ENCODE measurements at places on chromosomes 5 and 9.

GRCh38 chr9:68747043-68747533 lies 42.0 kb downstream of the PIP5K1B start:
- no peak for DNase-seq

- DNase-seq = no peak
Measured at GRCh38 chr9:136996361-136997292, at the start of gene CLIC3. Gene CLIC3 (minus strand): TSS chr9:136996568. CDS start chr9:136996543, 25 bp downstream.

DNA sequence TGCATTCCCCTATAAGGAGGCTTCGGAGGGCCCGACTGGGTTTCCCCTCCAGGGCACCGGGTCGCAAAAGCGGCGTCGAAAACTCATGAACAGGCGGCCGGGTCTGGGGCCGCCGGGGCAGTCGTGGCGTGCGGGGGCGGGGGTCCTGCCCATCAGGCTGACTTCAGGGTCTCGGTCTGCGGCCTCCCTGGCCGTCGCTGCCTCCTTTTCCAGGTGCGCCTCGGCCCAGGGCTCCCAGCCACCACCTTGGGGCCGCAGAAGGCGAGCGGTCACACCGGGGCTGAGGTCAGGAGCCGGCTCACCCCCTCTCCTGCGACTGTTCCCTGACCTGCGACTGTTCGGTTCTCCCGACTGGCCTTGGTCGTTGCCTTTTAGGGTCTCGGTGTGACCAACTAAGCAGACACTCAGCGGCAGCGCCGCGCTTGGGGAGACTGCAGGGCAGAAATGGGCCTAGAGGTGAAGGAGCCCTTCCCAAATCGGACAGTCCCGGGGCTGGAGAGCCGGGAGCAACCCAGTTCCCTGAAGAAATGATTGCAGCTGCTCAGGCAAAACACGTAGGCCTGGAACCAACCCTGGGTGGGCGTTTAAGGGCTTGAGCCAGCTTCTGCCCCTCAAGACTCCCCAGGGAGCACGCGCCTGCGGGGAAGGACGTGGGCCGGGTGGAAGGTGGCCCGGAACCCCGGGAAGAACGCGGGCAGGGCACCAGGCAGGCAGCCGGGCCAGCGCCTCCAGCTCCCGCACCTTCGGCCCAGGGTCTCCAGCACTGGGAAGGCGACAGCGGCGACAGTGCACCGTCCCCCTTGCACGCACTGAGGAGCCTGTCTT lies 11.2 kb downstream of the IRX2 start:
- DNase-seq = no peak

- DNase-seq = no peak
Measured at GRCh38 chr5:100464418-100464817, 70.8 kb upstream of the FAM174A start.

GRCh38 chr5:140502834-140503233 lies 44.6 kb upstream of the EIF4EBP3 start:
- DNase-seq = no peak

DNA sequence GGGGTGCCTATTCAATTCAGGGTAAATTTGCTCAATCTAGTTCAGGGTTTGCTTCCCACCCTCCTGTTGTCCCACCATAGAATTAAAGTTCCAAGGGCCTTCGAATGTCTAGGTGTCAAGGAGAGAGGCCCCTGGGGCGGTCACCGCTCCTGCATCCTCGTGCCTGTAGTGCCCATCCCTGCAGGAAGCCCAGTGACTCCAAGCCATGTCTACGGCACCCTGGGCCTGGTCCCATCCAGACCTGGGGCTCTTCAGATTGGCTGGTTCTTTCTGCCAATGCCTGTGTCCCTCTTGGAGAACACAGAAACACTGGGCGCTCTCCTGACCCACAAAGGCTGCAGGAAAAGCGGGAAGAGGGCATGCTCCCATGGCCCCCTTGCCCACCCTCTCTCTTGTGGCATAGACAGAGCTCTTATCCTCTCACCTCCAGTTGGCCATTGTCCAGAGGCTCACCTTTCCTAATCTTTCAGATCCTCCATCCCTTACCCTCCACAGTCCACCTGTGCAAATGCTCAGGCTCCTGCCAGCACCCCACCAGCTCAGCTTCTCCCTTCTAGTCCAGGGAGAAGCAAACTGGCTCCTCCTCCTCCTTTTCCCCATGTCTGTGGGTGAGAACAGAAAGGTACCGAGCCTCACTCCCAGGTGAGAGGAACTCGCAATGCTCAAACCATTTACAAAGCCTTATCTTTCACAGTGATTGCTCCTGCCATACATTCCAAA lies 253.0 kb upstream of the IRX2 start:
- DNase-seq = peak; percentile 58

DNA sequence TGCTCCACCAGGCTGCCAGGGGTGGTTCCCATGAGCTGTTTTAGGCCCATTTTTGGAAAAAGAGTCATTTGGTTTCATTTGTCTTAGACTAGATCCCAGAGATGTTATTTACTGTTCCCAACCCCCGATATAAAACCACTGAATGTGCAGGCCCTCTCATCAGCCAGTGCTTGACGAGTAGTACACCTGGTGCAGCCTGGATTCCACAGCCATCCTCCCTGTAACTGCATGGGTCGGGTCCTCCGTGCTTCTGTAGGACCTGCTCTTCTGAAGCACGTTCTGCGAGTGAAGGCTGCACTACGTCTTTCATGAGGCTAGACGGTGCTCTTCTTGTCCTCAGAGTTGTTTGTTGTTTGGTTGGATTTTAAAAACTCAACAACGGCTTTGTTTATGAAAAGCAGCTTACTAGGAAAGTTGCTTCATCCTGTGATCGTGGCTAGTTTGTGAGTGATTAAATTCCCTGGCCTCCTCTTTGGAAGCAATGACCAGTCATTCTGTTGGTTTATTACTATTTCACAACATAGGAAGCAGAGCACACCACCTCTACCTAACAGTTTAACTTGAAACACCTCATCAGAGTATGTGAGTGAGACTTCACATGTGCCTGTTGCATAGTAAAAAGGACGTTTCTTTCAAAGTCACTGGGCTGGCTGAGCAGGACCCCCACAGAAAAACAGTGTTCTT lies 135.2 kb downstream of the AOPEP start:
- DNase-seq = no peak
